ENCODE measurements at places on chromosomes 1 and 21. TPM values are rescaled to one million over a fixed set of nuclear protein-coding genes. Genes with fewer than 3 reads are reported as not detected.

FAM167B gene
- total RNA-seq, result 0.88 TPM

TMEM61 gene
- not detected for total RNA-seq

SPRR2E gene
- total RNA-seq, result not detected

EPHB2 gene
- total RNA-seq, result 123 TPM

TCEA3 gene
- 6.4 TPM for total RNA-seq

SLC9C2 gene
- not detected for total RNA-seq

STX12 gene
- total RNA-seq, result 51.4 TPM

DYNLT5 gene
- total RNA-seq, result not detected

All from placental pericyte (primary cell).